ENCODE measurements at places on chromosomes 12 and 14. TPM values are rescaled to one million over a fixed set of nuclear protein-coding genes. Genes with fewer than 3 reads are reported as not detected.

RNF31 gene
- 113 TPM for total RNA-seq

GRCh38 chr12:1369938-1370500 is 224.4 kb downstream of the FBXL14 start:
- DNase-seq = no peak

DNA sequence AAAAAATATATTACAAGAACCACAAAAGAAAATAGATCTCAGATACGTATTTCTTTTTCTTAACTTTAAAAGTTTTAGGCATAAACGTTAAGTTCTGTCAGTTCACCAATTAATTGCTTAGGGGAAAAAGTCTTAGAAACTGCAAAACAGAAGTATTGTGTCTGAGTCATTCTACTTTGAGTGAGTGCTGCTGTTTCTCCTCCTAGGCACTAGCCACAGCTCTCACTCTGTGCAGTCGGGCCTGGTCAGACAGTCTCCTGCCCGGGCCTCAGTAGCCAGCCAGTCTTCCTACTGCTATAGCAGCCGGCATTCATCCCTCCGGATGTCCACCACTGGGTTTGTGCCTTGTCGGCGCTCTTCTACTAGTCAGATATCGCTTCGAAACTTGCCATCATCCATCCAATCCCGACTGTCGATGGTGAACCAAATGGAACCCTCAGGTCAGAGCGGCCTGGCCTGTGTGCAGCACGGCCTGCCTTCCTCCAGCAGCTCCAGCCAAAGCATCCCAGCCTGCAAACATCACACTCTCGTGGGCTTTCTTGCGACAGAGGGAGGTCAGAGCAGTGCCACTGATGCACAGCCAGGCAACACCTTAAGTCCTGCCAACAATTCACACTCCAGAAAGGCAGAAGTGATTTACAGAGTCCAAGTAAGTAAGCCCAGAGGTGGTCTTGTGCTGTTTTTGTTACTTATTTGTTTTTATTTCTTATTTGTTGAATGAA is 201.3 kb downstream of the PCNX1 start:
- no peak for DNase-seq

DNA sequence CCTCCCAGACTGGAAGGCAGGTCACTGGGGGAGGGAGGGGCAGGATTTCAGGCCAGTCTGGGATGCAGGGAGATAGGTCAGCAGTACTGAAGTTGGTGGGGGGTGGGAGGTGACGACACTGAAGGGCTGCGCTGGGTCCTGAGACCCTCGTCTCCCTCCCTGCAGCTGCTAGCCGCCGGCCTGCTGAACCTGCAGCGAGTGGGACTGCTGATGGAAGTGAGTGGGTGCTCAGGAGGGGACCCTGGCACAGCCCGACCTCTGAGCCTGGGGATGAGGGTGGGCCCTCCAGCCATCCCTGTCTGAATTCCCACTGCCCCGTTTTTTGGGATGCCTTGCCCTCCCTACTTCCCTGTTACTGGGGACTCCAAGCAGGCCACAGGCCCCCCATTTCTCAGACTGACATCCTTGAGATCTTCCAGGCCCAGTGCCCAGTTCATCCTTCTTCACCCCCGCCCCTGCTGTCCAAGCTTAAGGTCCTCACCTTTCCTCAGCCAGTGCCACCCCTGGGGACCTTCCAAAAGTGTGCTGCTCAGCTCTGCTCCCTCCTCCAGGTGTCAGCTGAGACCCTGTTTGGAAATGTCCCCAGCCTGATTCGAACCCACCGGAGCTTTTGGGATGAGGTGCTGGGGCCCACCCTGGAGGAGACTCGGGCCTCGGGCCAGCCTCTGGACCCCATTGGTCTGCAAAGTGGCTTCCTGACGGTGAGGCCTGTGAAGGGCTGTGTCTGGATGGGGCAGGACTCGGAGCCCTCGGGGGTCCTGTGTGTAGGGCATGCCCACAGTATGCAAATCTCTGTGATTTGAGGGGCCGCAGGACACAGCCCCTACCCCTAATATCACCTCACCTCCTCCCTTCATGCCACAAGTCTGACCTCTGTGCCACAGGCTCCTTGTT is 5.5 kb downstream of the PLEKHG6 start:
- DNase-seq = no peak

KLRG1 gene
- 55.8 TPM for total RNA-seq

DNA sequence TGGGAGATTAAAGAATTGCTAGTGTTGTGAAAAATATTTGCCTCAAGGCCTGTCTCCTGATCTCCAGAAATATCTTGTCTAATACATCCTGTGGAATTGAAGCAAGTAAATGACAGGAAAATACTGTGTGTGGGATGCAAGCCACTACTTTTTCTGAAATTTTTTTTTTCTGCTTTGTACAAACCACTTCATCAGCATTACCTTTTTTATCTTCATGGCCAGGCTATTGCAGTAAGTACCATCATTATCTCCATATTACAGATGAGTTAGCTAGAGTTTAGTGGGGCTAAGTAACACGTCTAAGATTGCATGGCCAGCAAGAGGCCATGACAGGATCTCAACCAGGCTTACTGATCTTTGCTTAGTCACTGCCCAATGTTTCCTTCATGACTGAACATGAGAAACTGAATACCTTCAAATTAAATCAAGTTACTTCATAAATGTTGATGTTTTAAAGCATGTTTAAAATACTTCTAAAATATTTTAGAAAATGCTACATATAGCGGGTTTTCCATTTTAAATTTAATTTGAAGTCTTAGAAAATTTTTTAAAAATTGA is 273.7 kb downstream of the SLC6A15 start:
- no peak for DNase-seq

- DNase-seq = no peak
These were observed 109.3 kb downstream of the PTPRQ start for GRCh38 chr12:80553316-80553715.

DNA sequence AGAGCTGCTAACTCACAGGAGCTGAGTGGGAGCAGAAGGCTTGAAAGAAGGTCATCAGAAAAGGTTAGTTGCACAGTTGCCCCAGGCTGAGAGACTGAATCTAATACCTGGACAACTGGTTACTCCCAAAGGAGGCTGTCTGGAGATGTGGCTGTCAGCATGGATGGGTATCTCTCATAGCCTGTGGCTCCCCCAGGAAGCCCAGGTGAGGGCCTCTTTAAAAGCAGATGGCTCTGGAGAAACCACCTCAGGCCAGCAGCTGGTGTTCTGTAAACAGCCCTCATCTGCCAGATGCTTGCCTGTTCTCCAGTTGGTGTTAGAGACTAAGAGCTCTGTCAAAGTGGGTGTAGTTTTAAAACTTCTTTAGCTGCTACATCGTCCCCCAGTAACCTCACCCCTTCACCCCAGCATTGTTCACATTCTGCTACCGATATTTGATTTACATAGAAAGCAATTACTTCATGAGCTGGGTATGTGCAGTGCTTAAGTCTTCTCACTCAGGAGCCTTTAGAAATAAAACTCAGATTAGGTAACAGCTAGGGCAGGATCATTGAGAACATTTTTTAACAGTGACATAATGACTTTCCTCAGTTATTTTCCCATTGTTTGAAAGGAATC is 25.8 kb downstream of the DACT1 start:
- no peak for DNase-seq

DNA sequence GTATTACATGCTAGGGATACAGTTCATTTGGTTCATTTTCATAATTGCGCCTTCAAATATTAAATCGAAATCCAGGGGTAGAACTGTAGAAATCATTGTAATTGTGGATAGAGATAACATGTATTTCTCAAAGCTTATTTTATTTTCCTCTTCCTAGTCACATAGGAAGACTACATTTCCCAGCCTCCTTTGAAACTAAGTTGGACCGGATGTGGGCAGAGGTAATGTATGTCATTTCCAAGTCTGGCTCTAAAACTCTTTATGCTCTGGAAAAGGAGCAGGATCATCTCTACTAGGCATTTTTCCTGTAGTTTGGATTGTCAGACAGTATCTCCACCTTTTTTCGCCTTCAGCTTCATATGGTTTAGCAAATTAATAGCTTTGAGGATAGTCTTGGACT is 70.1 kb upstream of the CRY1 start:
- DNase-seq = no peak

DNA sequence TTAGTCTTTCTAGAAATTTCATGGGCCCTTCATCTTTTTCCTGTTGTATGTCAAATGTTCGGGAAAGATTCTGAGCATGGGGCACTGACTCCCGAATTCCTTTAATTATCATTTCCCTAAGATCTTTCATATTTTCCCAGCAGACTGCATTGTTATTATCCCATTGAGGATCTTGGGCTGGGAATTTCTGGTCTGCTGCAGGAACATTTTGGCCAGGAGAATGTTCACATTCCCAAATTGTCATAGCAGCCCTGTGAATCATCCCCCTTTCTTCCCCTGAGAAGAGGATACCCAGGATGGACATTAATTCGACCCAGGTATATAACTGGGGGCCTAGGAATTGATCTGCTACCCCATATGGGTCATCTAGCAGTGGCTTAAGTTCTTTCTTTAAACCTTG is 112.5 kb downstream of the RIN3 start:
- DNase-seq = no peak

SCNN1A gene
- total RNA-seq = 1.3 TPM

- no peak for DNase-seq
These were observed 42.8 kb upstream of the TRAF3 start for GRCh38 chr14:102734436-102734835.

GALNT6 gene
- total RNA-seq = 4.9 TPM

GRCh38 chr12:10362828-10363657 is 26.8 kb downstream of the KLRK1 start:
- DNase-seq = no peak

GRCh38 chr12:27521066-27521465 is 2.9 kb upstream of the PPFIBP1 start:
- no peak for DNase-seq

IL23A gene
- 34.1 TPM for total RNA-seq

DNA sequence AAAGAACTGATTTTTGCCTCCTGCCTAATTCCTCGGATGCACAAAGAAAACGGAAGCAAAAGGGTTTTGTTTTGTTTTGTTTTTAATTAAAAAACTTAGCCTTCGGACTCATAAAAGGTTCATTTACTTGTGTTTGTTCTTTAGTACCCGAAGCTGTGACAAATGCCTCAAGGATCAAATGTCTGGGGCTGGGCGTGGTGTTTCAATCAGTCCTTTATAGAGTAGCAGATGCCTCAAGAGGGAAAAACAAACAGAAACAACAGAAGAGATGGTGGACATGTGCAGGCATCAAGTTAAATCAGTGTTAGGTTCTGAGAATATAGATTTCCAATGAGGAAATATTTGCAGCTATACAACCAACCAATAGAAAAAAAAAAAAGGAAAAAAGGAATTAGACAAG is 1.6 kb upstream of the WIF1 start:
- DNase-seq = no peak

- DNase-seq = no peak
These were observed 2.1 kb downstream of the SAMD4A start for GRCh38 chr14:54568821-54569595.

DNA sequence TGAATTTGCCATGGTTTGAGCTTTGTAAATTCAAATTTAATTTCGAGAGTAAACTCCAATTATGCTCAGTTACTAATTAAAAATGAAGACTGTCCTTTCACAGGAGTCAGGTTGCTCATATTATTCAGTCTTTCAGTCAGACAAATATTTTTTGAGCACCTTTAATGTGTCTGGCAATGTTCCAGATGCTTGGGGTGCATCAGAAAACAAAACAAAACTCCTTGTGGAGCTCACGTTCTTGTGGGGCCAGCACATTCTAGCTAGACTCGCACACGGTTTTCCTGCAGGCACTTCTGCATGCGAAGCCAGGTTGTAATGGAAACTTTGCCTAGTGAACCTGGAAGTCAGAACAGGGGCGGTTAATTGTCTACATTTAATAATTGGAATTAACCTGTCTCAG is 64.0 kb upstream of the ATF1 start:
- no peak for DNase-seq

- no peak for DNase-seq
These were observed 54.1 kb downstream of the PLXNC1 start for GRCh38 chr12:94202245-94203180.

DNA sequence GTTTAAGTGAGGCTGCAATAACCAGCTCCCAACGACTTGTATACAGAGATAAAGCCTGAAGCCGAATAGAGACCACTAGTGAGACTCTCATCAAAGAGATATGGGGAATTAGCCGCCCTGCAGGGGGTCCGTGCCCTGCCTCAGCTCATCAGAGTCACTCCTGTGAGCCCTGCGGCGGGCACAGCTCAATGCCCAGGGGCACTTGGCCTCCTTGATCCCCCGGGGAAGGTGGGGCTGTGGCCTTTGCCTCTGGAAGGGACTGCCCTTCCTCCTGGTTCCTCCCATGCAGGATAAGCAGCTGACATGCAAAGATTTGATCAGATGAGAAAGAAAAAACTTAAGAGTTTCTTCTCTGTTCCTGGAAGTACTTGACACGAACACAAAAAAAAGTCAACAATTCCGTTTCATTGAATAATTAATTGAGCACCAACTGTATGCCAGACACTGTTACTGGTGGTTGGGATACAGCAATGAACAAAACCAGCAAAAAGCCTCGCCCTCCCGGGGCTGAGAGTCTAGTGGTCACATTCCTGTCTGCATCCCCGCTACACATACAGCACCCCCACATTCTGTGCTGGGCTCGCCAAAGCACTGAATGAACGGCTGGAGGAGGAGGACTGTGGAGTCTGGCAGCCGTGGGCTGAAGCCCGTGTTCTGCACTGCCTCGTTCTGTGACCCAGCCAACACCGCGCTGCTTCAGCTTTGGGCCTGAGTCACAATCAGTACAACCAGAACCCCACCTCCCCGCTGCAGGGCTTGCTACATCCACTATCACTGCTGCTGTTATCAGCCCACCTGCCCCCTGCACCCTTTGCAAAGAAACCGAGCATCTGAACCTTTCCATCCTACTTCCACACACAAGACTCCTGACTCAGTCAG is 10.3 kb downstream of the TTC7B start:
- no peak for DNase-seq

DNA sequence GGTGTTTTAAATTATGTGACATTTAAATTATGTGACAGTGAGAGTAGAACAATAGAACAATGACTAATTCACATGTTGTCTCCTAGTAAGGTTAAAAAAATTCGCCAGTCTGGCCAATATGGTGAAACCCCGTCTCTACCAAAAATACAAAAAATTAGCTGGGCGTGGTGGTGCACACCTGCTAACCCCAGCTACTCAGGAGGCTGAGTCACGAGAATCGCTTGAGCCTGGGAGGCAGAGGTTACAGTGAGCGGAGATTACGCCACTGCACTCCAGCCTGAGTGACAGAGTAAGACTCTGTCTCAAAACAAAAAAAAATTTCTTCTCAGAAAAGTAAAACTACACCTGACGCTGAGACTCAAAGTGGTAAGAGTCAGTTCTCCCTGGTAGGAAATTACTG is 2.7 kb downstream of the CS start:
- DNase-seq = no peak

PSME1 gene
- 273 TPM for total RNA-seq
